ENCODE measurements at places on chromosomes 4 and X.

DNA sequence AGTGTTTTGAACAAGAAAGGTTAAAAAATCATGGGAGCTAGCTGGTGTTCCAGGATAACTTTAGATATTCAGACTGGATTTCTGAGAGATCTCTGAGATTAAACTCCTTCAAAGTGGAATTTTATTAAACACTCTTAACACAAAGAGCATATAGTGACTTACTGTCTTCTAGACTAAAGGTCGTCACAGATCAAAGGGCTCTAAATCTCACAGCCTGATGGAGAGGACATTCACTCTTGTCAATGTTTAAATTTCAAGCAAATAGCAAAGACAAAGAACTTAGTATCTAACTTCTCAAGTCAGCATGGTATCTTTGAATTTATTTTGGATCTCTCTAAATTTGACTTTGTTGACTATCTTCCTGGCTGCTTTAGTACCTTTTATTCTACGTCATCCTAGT, 53.7 kb upstream of the NUDT6 start:
- no peak for DNase-seq

DNA sequence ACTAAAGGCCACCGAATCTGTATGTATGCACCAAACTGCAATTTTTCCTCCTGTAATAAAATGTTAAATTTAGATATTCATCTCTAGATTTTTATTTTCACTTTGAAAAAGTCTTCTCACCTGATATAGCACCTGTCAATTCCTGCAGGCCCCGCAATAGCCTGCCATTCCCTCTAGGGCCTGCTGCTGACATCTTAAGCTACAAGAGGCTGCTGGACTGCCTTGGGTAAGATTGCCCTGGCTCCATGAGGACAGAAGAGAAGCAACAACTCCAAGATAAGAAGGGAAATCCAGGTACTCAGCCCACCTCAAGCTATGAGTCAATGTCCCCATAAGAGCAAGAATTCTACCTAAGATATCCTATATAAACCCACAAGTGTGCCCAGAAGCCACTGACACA, 230.2 kb upstream of the AGTR2 start:
- no peak for DNase-seq

- DNase-seq: no peak
Measured at GRCh38 chr4:85092943-85093342, 126.5 kb upstream of the WDFY3 start.

GRCh38 chrX:84873176-84873575, 130.5 kb upstream of the APOOL start:
- DNase-seq: no peak

DNA sequence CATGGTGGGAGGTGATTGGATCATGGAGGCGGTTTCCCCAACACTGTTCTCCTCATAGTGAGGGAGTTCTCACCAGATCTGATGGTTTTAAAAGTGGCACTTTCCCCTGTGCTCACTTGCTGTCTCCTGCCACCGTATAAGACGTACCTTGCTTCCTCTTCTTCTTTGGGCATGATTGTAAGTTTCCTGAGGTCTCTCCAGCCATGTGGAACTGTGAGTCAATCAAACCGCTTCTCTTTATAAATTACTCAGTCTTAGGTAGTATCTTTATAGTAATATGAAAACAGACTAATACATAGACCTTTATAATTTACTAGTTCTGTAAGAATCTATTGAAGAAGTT, 82.5 kb upstream of the PITX2 start:
- DNase-seq: no peak

- DNase-seq: no peak
Measured at GRCh38 chrX:148577741-148578140, 77.3 kb downstream of the AFF2 start.

DNA sequence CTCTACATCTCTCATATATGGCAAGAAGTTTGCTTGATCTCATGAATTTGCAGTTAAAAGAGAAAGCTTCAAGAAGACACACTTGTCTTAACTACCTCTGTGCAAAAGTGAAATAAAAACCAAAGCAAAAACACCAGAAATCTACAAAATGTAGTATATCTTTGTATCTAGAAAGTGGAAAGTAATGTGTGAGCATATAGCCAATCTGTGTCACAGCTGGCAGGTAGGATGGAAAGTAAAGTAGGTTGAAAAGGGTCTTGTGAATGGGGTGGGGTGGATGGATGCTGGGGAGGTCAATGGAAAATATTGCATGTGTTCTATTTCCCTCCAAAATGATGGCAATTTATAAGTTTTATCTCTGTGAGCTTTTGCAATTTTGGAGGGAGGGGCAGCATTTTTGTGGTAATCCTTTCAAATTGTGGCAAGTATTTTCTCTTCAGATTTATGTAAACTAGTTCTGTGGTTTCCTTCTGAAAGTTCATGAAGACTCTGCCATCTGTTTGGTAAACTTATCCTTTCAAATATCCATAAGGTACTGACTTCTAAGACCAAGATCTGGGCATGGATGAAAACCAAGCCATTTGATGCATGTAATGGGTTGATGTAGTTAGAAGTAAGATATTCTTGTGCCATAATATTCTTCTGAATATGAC, 215.9 kb upstream of the GIMD1 start:
- no peak for DNase-seq

All from HEK293T (cell line).